NCI-H1930 (cell line): ENCODE measurements at places on chromosomes 5 and 9.

- DNase-seq, result no peak
Observed at GRCh38 chr5:1010641-1011046, 2.0 kb downstream of the NKD2 start.

- DNase-seq, result no peak
Observed at GRCh38 chr5:95723632-95724369, 7.3 kb upstream of the RHOBTB3 start.

- no peak for DNase-seq
Observed at GRCh38 chr9:127095411-127095810, 27.0 kb downstream of the ANGPTL2 start.

GRCh38 chr9:15524845-15525455, 14.2 kb upstream of the PSIP1 start:
- DNase-seq, result no peak

DNA sequence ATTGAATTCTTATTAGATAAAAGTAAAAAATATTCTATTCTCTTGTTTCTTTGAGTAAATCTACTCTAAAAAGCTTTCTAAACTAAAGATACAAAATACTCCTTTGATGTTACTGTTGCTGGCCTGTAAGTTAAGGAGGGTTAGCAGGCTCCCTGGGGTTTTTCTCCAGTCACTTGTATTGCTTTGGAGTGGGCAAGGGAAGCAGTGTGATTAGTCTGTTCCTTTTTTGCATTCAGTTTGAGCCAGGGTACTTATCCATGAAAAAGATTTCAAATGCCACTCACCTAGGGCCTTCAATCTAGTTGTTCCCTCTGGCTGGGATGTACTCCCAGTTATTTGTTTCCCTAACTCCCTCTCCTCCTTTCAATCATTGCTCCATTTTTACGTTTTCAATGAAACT, 256.2 kb upstream of the SMC2 start:
- DNase-seq, result no peak

GRCh38 chr9:129495620-129496472, 125.1 kb downstream of the C9orf50 start:
- DNase-seq, result peak; percentile 58

GRCh38 chr5:141547488-141547887, 58.6 kb downstream of the PCDHGC5 start:
- DNase-seq, result no peak

DNA sequence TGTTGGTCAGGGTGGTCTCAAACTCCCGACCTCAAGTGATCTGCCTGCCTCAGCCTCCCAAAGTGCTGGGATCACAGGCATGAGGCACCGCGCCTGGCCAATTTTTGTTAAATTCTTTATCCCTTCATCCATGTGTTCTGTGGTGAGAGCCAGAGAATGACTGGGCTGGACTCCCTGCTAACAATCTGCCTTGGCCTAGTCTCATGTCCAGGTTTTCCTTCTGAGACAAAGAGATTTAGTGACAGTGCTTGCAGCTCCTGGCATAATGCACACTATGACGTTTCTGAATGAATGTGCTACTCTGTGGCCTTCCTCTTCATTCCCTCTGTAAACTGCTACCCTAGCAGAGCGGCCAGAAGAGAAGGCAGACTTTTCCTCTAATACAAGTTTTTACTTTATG, 79.3 kb downstream of the FOXD1 start:
- no peak for DNase-seq

- no peak for DNase-seq
Observed at GRCh38 chr5:15215056-15215455, 284.9 kb upstream of the FBXL7 start.

DNA sequence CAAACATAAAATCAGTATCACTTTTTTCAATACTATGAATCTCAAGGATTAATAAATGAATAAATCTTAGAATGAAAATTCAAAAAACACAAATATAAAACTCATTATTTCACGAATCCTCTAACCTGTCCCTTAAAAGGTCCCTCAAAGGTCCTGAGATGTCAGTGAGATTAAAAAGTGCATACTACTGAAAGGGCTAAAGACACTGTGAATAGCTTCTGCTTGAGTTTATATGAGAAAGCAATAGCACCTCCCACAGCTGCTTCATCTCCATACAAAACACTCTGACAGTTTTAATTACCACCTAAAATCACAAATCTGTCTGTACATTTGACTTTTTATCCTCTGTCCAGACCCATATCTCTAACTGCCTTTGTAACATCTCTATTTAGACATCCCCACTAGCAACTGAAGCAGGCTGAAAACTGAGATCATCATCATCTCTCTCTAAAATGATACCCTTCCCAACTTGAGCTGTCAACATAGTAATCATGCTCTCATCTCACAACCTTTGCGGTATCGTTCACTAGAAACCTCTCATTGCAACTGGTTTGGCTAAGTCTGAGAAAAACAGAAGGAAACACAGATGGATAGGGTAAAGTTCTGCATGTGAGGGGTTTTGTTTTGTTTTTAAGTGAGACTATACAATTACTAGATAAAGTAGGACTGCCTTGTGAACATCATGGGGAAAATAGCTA, 56.3 kb downstream of the TBCA start:
- no peak for DNase-seq

DNA sequence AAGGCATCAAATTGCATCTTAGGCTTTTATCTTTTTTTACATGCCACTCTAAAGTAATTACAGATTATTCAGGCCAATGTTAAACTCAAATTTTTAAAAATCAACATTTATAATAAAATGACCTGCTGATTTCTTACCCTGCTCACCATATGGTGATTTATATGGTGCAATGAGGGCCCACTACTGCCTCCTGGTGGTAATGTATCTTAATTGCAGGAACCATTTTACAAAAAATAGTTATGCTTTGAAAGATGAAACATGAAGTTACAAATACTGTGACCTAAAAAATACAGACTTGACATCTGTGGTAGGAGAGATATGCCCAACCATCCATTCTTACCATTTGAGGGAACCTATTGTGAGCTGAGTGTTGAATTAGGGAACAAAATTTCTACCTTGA, 292.6 kb upstream of the TAS2R1 start:
- DNase-seq, result no peak

DNA sequence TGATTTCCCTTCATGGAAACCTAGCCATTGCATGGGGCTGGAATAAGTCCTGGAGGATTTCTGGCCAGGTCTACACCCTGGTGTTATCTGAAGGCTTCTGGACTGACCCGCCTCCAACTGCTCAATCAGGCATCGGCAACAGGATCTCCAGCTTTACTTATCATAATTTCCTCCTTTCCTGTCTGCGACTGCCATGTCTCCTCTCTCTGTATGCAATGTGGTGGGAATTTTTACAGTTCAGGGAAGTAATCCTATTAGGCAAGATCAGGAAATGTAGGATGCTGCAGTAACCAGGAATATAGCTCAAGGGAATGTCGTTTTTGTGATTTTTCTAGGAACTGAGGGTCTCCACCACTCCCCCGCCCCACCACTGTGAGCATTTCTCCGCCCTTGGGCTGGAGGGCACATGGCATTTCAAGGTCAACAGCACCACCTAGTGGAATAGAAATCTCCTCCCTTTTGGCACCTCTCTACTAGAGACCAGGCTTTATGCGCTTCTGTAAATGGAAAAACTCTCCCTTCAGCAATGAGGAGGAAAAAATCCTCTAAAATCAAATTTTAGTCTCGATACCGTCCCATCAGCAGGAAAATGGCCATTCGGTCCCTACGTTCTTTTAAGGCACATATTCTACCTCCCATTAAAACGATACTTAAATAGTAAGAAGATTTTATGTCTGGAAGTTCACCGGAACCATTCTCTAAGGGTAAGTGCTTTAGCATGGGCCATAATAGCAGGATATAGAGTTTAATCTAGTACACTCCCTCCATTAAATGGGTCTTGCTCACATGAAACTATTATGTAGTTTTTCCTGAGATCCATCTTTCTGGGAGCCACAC, 93.0 kb downstream of the YTHDC2 start:
- DNase-seq, result no peak

DNA sequence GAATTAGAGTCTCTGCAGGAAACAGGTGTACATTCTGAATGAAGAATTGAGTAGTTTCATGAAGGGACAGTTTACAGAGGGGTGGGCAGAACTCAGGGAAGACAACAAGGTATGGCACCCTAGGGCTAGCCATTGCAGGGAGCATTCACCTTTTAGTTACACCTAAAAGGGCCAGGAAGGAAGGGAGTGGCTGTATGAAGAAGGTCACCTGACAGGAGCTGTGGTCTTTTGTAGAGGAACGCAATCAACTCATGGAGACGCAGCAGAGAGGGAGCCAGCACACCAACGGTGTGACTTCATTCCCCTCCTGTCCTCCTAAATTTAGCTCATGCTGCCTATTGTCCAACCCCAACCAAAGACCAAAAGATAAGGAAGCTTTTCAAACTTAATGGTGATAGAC, 12.7 kb upstream of the ZCCHC7 start:
- no peak for DNase-seq

- DNase-seq, result no peak
Observed at GRCh38 chr9:96448546-96449170, 1.3 kb upstream of the HABP4 start.

DNA sequence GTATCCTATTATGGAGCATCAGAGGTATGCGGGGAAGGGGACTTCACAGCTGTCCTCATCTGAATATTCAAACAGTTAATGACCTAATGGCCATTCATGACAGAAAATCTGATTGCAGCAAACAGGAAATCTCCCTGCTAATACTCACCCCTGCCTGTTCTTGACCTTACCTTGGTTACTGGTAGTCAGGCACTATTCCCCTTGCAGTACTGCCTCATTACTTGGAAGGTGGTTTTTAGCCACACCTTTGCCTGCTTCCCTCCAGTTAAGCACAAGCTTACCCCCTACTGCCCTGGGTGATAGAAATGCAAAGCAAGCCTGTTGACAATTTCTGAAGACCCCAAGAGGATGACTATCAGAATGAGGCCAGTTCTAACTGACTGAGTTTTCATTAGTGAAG, 332.4 kb downstream of the NTRK2 start:
- DNase-seq, result no peak

DNA sequence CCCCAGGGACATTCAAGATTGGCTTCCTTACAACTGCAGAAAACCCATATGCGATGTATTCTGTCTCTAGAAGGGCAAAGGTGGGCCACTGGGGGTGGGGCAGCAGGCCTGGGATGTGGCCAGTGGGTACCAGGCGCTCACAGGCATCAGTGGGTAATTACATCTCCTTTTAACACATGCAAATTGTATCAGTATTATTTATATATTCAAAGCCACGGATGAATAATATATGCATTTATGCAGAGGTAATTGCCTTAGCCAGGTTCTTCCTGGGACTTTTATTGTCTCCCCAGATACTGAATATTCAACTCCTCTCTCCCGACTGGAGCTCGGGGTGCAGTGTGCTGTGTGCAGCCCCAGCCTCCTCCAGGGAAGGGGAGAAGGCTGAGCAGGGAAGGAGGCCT, 109.4 kb upstream of the MVB12B start:
- DNase-seq, result no peak

DNA sequence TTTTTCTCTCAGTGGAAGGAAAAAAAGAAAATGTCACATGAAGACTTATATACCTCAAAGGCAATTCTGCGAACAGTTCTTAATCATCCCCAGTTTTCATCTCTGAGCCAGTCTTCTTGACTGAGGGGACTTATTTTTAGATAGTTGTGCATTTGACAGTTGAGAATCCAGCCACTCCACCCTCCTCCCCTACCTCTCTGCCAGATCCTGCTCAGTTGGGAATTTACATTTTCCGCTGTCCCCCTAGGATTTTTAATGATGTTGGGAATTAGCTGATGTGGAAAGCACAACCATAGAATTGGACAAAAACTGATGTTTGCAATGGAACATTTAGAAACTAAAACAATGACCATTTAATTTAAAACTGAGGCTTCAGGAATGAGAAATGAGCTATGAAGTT, 194.3 kb upstream of the PIK3R1 start:
- no peak for DNase-seq

- DNase-seq, result no peak
Observed at GRCh38 chr5:35454011-35454525, 163.6 kb upstream of the SPEF2 start.
